CD4-positive, alpha-beta T cell (primary cell): ENCODE measurements at places on chromosomes 3 and 15. TPM values are rescaled to one million over a fixed set of nuclear protein-coding genes. Genes with fewer than 3 reads are reported as not detected.

GRCh38 chr3:130897316-130897715, 3.4 kb downstream of the ATP2C1 start:
- no peak for DNase-seq

GRCh38 chr3:103025880-103026279, 591.1 kb downstream of the ZPLD1 start:
- no peak for DNase-seq

DNA sequence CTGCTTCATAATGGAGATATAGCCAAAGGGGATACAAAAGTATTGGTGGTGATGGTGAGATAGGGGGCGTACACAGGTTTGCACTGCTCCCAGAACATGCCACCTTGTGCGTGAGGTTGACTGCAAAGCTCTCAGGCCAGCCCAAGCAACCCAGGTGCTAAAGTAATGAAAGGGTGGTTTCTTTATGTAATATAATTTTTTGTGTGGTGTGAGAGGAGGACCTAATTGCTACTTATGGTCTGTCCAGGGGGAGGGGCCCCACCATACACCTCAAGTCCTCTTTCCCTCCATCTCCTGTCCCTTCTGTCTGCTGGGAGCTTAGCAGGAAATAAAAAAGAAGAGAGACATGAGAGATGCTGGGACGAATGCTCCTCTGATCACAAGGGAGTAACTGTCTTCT, 53.8 kb downstream of the STARD5 start:
- no peak for DNase-seq

SPINK8 gene
- total RNA-seq = not detected

GRCh38 chr3:119338754-119339153, 44.6 kb downstream of the ARHGAP31 start:
- no peak for DNase-seq
